ENCODE measurements at places on chromosomes 1 and 21. TPM values are rescaled to one million over a fixed set of nuclear protein-coding genes. Genes with fewer than 3 reads are reported as not detected.

The KIF2C gene
- 0.44 TPM for total RNA-seq

The OVAAL gene
- not detected for total RNA-seq

The IFNLR1 gene
- 8.4 TPM for total RNA-seq

The PPFIA4 gene
- total RNA-seq, result 0.41 TPM

The ARID4B gene
- 18.3 TPM for total RNA-seq

The LYPD8 gene
- not detected for total RNA-seq

The ADAM30 gene
- not detected for total RNA-seq

The TARBP1 gene
- total RNA-seq, result 14.4 TPM

- DNase-seq, result peak; percentile 49
These were observed 780 bp downstream of the YTHDF2 start for GRCh38 chr1:28737307-28738132.

DNA sequence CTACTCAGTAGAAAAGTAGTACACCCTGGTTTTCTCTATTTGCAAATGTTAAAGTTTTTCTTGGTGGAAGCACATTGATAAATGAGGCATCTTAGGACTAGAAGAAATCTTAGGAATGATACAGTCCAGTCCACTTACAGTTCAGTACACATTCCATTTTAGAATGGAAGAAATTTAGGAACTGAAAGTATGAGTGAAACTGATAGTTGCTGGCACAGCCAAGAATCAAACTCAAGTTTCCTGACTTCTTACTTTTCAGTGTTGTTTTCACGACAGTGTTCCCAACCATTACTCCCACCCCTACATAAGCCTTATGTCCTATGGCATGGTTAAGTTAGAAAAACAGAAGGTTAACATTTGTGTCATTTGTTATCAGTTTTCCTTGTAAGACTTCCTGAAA lies 258.5 kb downstream of the BACH1 start:
- no peak for DNase-seq

DNA sequence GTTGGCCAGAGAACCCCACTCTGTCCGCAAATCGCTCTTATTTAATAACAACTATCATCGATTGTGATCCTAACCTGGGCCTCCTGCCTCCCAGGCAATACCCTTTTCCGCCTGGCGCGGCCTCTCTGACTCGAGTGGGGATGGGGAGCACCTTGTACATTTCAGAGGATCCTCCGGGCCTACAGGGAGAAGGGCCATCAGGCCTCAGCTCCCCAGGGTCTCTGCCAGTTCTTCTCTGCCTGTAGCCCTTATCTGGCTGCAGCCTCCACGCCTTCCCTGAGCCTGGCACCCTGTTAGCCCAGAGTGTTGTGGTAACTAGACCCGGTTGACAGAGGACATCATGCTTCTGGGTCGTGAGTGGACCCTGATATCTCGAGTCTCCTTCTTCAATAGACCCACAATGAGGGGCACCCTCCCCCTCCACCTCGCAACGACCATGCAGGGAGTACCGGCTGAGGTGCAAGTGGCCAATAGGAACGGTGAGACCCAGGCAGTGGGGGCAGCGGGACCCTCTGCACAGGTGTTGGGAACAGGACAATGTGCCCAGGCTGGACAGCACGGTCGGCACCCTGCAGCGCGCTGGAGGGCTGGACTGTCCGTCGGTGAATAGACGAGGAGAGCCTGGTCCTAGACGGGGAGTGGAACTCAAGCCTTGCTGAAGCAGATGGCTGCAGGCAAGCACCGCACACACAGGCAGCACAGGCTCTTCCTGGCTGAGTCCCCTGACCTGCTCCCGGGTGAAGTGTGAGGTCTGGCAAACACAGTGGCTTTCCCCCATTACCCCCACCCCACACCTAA lies 7.1 kb upstream of the CRYBG2 start:
- no peak for DNase-seq

GRCh38 chr1:233189526-233189925 lies 106.0 kb downstream of the PCNX2 start:
- no peak for DNase-seq

GRCh38 chr1:182680901-182681567 lies 3.4 kb downstream of the RGS8 start:
- DNase-seq, result no peak

DNA sequence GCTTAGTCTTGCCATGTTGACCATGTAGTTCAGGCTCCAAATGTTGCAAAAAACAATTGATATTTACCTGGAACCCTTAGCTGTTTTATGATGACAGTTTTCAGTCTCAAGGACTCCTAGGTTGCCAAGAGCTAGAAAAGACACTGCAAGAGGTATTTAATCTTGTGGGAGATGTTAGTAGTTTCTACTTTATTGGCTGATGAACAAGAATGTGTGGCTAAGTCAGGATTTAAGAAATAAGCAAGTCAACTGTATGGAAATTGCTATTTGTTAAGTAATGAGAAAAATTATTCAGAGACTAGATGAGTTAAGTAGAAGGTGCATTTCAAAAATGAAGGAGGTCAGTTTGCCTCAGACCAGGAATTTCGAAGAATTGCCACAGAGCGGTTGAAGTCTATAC lies 639.7 kb upstream of the USP24 start:
- no peak for DNase-seq

- DNase-seq, result no peak
These were observed 27.7 kb downstream of the UCHL5 start for GRCh38 chr1:193031431-193031830.

GRCh38 chr1:59139396-59139795 lies 157.5 kb upstream of the FGGY start:
- no peak for DNase-seq

- DNase-seq, result no peak
These were observed 6.2 kb upstream of the FAM76A start for GRCh38 chr1:27719286-27720251.

DNA sequence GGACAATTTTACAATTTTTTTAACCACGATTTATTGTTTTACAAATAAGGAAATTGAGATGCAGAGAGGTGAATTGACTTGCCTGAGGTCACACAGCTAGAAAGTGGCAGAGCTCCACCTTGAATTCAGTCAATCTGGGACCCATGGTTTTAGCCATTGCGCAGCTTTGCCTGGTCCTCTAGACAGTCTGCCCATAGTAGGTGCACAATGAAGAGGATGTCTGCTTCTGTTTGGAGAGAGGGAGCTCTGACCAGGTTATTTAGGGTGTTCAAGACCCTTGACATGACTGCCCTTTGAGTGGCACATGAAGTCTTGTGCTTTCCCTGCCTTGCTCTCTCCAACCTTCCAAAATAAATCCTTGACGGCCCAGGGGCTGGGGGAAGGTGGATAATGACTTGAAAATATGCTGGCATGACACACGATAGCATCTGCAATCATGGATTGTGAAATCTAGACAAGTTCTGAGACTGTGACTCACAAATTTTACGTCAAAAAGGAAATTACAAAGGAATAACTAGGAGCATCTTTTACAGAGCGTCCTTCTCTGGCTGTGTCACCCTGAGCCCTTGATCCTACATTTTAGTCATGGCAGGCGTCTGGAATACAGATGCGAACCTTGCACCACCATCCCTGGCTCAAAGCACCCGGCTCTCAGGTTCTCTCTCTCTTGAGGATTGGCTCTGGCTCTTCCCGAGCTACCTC lies 26.2 kb upstream of the ID3 start:
- no peak for DNase-seq

GRCh38 chr21:46093668-46094400 lies 4.1 kb upstream of the COL6A2 start:
- DNase-seq, result no peak

- no peak for DNase-seq
These were observed 92.0 kb downstream of the TIAM1 start for GRCh38 chr21:31252091-31252490.

DNA sequence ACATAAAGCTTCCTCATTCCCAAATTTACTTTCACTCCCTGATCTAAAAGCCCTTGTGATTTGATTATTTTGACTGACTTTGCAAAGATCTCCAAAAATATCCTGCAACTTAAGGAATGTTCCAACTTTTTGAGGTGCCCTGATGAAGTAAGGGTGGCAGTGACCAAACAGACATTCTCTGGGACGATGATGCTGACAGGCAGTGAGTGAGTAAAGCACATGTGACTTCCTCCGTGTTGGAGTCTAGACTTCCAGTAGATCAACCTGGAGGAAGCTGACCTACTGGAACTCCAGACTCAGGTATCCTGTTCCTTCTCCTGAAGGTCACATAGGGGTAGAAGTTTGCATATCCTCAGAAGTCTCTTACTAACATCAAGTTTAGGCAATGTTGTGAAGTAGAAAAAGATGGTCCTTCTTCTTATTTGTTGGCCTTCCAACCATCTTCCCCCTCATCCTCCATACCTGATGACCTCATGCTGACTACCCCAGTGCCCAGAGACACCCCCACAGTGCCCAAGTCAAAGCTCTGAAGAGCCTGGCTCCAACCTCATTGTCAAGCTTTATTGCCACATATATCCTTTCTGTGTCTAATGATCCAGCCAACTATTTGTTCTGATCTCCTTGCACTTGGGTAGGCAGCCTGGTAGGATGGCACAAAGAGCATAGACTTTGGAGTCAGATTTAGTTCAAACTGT lies 16.0 kb downstream of the TNFSF4 start:
- no peak for DNase-seq

GRCh38 chr21:15414057-15414456 lies 315.7 kb upstream of the USP25 start:
- DNase-seq, result no peak

- peak; percentile 30 for DNase-seq
These were observed 35.8 kb downstream of the LDLRAD1 start for GRCh38 chr1:53982034-53982762.

GRCh38 chr1:39196244-39197215 lies 8.0 kb upstream of the MACF1 start:
- no peak for DNase-seq

DNA sequence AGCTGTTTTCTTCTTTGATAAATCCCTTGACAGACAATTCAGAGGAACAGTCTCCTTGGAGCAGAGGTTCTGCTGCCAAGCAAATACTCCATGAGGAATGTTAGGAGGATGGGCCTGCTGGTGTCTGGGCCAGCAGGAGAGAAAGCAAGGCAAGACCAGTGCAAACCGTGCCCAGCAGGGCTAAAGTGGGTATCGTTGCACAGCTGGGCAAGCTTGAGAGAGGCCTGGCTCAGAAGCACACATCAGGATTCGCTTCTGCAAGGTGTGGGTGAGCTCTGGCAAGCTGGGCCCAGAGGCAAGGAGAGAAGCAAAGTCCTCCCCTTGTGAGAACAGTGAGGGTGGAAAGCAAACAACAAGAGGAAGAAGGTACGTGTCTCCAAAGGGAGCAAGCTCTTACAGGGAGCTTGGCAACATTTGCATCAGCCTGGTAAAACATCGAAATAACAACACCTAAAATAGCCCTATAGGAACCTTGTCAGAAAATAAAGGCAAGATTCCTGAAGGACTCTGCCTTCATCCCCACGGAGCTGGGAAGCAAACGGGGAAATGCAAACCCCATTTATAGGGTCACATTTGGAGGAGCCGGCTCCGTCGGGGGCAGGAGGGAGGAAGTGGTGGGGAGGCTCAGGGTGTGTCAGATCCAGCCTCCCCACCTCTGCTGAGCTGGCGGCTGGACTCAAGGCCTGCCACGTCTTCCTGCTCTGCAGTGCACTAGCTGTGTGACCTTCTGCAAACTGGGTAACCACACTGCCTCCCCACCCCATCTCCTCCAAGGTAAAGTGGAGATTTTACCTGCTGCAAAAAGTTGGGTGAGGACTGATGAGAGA lies 62.3 kb upstream of the HIVEP3 start:
- no peak for DNase-seq

DNA sequence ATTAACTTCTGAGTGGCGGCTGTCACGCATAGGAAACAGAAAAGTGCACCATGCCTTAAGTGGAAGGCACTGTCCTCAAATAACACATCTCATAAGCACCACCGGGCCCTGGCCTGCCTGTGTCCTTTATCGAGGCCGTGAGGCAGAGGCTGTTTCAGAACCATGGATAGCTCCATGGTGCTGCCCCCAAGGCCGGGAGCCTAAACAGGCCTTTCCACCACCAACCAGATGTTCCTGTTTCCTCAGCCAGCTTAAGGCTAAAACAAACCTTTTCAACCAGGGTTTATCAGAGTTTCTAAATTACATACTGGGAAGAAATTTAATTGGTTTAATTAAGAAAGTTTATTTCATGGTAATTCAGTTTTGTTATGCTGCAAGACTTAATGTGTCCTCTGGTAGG lies 114.4 kb downstream of the DMRTA2 start:
- peak; percentile 46 for DNase-seq

DNA sequence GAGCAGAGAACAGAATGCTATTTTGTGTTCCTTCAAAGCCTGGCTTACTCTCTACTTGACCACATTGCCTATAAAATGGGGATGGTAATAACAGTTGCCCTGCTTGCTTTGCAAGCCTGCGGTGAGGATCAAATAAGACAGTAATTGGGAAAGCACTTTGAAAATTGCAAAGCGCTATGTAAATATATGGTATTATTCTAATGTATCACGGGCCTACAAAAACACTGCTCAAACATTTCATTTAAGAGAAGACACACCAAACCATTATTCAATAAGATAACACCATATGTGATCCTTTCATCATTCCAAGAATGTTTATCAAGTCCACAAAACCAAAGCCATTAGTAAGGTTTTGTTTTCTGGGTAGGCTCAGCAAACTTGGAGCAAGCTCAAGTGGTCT lies 208.4 kb downstream of the ROR1 start:
- no peak for DNase-seq

DNA sequence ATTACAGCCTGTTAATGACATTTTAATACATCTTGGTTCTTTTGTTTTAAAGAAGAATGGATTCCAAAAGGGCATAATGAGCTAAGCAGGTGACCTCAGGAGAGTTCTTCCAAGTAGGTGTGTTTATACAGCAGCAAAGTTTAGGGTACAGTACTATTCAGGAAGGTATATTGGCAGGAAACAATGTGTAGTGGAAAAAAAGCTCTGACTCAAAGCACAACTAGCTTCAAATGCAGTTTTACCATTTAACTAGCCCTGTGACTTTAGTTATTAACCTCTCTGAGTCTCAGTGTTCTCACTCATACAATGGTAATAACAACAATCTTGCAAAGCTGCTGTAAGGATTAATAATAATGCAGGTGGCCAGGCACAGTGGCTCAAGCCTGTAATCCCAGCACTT lies 29.9 kb downstream of the FAF1 start:
- DNase-seq, result no peak

DNA sequence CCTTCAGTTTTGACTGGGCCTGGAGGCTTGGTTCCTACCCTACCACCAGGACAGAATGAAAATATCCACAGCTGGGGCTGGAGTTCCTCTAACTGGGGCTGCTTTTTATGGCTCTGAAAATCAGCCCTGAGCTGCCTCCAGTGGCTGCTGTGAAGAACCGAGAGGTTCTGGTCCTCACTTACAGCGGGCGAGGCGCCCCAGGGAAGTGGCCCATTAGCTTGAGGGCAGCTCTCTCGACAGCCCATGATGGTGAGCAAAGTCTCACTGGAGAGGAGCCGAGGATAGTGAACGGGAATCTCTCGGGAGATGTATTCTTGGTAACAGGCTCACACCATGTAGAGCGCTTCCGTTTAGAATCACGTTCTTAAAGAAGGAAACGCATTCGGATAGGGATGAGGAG lies 459.7 kb downstream of the KIF26B start:
- no peak for DNase-seq

Data from pancreas (tissue), 10 donors.